ENCODE measurements at places on chromosomes 1 and 21.

GRCh38 chr1:48678710-48679505 is 97.8 kb downstream of the BEND5 start:
- no peak for DNase-seq

- DNase-seq: no peak
Measured at GRCh38 chr1:36784147-36784859, 250.0 kb downstream of the GRIK3 start.

- DNase-seq: no peak
Measured at GRCh38 chr1:31479811-31480210, 66.8 kb downstream of the SERINC2 start.

- no peak for DNase-seq
Measured at GRCh38 chr1:206851341-206852010, 13.9 kb upstream of the IL20 start.

DNA sequence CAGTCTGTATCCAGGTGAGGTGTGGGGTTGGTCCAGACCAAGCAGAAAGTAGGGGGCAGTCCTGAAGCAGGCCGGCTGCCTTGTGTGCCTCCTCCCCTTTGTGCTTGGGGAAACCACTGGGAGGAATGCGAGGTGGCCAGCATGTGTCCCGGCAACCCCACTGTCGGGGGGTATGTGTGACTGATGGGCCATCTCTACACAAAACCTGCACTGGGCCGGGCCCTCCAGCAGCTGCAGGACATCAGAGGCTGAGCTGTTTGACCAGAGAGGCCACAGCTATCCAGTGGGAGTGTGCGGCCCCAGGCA is 33.3 kb downstream of the TMEM51 start:
- no peak for DNase-seq

- DNase-seq: no peak
Measured at GRCh38 chr1:64549464-64550239, 79.7 kb downstream of the CACHD1 start.

DNA sequence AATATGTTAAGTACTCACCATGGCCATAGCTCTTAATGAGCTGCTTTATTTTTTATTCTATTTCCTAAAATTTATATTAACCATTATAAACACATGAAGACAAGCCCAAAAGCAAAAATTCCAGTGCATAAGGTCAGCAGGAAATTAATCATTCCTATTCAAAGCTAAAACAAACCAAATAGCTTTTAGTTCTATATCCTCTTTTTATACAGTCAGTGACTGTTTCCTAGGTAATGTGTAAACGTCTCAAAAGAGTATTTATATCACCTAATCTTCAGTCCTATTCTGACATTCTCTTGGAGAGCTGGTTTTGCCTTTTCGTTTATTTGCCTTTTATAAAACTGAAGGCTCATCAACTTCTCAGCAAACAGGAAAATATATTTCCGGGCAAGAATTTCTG is 4.2 kb downstream of the GOLPH3L start:
- no peak for DNase-seq

GRCh38 chr1:157001304-157001703 is 44.2 kb downstream of the ARHGEF11 start:
- no peak for DNase-seq

DNA sequence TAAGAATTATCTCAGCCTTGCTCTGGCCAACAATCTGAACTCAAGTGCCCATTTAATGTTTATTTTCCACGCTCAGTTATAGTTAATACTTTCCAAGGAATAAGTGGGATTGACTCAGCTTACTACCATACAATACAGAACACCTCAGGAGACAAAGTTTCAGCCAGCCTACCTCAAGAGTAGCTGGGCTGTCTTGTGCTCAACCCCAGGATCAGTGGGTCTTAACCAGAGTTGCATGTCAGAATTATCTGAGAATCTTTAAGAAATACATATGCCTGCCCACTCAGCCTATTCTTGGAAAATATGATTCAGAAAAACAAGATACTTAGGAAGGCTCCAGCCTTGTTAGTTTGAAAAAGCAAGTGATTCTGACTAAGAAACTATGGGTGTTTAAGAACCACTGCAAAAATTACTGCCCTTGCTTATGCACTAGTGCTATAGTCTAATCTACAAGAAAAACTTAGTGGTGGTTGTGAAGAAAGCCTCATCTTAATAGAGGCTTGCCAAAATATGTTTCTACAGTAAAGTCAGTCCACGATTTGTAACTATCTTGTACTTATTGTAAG is 20.4 kb downstream of the CDC7 start:
- no peak for DNase-seq

- DNase-seq: no peak
Measured at GRCh38 chr1:47389731-47390130, 26.4 kb upstream of the FOXE3 start.

DNA sequence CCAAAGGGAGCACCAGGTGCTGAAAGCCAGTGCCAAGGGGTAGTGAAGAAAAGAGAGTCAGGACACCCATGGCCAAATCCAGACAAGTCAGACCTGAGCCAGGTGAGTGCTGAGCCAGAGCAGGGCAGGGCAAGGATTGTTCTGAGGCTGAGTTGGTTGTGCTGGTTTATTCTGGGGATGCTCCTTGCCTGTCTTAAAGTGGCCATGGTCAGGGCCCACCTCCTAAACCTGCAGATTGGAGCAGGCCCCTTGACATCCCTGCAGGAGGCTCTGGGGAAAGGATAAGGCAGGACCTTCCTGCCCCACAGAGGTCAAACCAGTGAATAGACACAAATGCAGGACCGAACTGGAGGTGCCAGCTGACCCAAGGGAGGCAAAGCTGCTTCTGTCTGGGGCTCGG is 138.4 kb downstream of the HIVEP3 start:
- DNase-seq: no peak

- no peak for DNase-seq
Measured at GRCh38 chr1:112502826-112503225, 5.9 kb upstream of the WNT2B start.

DNA sequence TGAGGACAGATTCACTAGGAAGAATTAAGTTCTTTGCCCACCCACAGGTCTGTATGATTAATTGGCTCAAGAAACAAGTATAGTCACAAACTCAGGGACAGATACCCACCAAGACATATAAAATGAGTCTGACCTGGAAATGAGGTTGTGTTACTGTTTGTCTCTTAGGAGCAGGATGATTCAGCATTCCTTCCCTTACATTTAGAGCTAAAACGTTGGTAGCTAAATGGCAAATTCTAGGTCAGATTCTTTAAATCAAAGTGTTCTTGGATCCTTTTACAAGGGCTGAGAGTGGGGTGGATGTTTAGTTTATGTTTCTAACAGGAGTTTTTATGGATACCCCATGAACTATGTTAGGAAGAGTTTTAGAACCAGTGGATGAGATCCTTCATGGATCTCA is 4.7 kb downstream of the RIMKLA start:
- DNase-seq: no peak

- no peak for DNase-seq
Measured at GRCh38 chr1:56773341-56774066, 45.7 kb downstream of the FYB2 start.

GRCh38 chr1:53398576-53399365 is 60.4 kb upstream of the DMRTB1 start:
- no peak for DNase-seq

- no peak for DNase-seq
Measured at GRCh38 chr1:96820107-96820506, 98.5 kb downstream of the PTBP2 start.

DNA sequence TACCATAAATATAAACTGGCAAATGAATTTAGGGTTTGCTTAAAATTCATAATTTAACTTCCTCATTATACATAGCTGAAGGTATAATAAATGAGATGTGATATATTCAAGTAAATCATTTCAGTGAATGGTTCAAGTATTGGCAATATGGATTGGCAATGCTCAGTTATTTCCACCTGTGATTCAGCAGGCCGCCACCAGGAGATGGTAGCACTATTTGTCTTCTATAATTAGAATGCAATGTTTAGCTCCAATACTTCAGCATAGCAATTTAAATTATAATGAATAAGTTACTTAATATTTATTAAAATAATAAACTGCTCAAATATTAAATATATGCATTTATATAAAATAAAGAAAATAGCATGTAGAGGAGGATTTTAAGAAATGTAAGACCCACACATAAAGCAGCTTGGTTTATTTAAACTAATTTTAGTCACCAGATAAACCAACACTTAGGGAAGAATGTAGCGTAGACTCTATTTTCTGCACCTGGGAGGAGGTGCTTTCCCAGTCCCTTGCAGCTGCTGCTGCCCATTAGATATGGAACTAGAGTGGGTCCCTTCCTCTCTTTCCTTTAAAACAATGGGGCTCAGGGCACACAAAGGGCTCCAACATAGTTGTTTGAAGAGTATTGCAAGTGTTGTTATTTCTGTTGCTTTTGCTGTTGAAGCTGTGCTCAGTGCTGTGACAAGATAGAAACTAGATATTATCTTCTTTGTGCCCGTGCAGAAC is 62.1 kb downstream of the PLPPR4 start:
- no peak for DNase-seq

- DNase-seq: no peak
Measured at GRCh38 chr1:3060601-3061551, 8.1 kb upstream of the PRDM16 start.

DNA sequence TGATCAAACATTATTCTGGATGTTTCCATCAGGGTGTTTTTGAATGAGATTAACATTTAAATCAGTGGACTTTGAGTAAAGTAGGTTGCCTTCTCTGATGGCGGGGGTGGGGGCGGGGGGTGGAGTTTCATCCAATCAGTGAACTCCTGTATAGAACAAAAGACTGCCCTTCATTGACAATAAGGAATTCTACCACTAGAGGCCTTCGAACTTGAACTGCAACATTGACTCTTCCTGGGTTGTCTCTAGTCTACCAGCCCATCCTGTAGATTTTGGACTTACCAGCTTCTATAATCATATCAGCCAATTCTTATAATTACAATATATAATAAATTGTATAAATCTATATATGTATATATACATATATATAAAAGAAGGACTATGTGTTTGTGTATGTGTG is 520.4 kb upstream of the CXADR start:
- no peak for DNase-seq

GRCh38 chr1:114000406-114000805 is 21.1 kb downstream of the OLFML3 start:
- DNase-seq: no peak

DNA sequence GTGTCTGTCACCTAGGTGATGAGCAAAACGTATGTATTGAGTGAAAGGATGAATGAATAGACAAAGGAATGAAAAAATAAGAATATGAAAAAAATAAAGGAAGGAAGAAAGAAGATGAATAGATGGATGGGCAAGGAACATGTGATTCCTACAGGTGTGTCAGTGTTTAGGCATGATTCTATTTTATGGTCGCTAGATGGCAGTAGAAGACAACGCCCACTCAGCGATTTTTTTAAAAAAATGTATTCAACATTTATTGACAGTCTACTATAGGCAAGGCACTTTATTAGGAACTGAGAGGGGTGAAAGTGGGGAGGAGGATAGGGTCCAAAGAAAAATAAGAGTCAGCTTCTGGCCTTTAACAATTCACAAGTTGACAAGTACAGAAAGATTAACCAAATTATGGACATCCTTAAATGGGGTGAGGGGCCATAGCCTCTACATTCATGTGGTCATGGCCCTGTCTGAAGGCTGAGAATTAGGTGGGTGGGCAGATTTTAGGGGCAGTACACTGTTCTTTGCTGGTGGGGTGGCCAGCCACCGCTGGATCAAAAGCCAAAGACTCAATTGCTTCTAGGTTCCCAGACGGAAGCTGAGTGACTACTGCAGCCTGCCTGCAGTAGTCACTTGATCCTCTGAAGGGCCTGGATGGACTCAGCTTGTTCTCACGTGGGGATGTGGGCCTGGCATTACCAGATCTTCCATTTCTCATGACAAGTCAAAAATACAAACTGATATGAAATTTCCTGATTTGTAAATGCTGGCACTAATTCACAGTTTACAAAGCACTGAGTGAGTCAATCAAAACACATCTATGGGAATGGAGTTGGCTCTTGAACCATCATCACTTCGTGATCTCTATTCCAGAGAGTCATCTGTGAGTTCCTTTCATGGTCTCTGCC is 83.9 kb downstream of the FASLG start:
- peak; percentile 36 for DNase-seq

- no peak for DNase-seq
Measured at GRCh38 chr21:29376556-29376955, 77.8 kb downstream of the BACH1 start.

DNA sequence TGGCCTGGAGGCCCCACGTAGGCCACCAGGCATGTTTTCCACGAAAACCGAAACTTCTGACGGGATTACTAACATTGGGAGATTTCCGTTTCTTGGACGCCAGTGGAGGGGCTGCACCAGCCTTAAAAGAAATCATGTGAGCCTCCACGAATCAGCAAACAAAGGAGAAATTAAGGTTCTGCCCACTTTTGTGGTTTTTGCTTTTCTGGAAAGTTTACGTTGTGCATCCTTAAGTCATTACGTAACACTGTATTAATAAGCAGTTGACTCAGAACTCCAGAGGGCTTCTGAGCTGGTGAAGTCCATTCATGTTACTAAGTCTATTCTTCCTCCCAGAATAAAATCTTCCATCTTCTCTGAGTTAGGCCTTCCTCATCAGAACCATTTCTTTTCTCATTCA is 168.5 kb downstream of the PSMG1 start:
- no peak for DNase-seq

DNA sequence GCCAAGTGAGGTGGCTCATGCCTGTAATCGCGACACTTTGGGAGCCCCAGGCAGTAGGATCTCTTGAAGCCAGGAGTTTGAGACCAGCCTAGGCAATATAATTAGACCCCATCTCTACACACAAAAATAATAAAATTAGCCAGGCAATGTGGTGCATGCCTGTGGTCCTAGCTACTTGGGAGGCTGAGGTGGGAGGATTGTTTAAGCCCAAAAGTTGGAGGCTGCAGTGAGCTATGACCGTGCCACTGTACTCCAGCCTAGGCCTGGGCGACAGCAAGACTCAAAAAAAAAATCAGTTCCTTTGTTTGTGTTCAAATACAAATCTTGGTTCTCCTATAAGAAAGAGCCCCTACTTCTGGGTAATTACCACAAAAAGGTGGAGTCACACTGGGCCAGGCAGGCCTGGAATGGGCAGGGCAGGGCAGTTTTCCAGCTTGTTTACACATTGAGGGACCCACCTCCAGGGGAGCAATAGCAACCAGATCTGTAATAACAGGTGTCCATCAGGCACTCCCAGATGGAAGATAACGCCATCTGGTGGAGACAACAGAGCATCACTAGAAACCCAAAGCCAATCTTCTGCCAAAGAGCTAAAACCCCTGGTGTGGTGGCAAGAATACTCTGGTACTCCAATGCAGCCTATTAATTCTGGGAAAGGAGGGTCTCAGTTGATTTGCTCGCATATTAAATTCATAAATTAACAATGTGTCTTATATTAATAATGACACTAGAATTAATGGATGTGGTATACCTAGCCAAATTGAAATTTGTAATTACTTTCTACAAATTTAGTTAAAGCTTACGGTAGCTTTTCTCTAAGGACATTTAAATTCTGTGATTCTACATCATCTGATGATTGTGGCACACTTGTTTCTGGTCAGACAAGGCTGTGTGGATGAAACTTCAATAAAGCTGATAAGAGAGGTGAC is 13.2 kb downstream of the PPP1R15B start:
- DNase-seq: peak; percentile 89

Data from NCI-H1048 (cell line).